Activated T-cell treated with anti-CD3 and anti-CD28 coated beads for 4 hours (primary cell): ENCODE measurements at places on chromosomes 3 and 15.

- DNase-seq, result no peak
Measured at GRCh38 chr3:130354430-130354829, 9.0 kb downstream of the COL6A5 start.

DNA sequence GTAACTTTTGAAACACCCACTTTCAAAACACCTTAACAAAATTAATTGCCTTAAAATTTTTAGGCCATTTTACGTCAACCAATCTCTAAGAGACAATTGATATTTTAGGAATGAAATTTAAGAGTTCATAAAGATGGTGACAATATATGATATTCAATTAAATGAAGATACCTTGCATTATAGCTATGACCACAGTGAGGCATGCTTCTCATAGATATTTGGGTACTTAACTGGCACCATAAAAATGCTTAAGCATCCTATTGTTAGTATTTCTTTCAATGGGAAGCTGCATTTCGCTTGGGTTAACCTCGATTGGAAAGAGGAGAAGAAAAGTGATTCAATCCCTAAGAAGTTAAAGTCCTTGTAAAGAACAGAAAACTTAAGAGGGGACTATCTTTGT lies 209.0 kb downstream of the GAP43 start:
- DNase-seq, result no peak

DNA sequence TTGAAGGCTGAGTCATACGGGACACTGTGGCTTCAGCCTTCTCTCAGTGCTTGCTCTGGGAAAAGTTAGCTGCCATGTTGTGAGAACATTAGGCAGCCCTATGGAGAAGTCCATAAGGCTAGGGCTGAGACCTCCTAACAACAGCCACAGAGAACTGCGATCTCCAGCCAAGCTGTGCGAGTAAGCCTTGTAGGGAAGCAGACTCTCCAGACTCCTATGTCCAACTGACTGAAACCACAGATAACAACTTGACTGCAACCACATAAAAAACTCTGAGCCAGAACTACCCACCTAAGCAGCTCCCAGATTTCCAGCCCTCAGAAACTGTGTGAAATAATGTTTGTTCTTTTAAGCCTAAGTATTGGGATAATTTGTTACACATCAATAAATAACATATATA lies 40.7 kb downstream of the DENND6A start:
- no peak for DNase-seq

GRCh38 chr3:83524901-83525300 lies 1433.9 kb upstream of the CADM2 start:
- DNase-seq, result no peak

GRCh38 chr3:46283881-46284450 lies 41.7 kb downstream of the CCR3 start:
- no peak for DNase-seq

DNA sequence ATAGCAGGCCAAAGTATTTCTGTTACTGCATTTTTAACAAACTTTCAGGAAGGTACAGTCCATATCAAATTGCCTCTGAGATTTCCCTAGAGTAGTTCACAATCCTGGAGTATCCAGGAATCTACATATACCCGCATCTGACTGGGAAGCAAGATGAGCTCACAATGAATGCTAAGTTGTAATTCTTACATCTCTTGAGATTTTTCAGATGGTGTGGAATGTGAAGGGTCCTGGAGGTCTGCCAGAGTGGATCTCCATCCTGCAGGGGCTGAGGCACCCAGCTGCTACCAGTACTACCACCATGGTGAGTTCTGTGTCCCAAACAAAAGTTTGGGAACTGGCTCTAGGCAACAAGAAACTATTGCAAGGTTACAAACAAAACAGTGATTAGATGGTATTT lies 156.7 kb upstream of the CCDC54 start:
- no peak for DNase-seq

- no peak for DNase-seq
Measured at GRCh38 chr15:95169541-95170459, 938.4 kb downstream of the MCTP2 start.

- no peak for DNase-seq
Measured at GRCh38 chr3:80606073-80606472, 838.3 kb upstream of the ROBO1 start.

- no peak for DNase-seq
Measured at GRCh38 chr15:74902295-74903075, 4.2 kb downstream of the FAM219B start.

DNA sequence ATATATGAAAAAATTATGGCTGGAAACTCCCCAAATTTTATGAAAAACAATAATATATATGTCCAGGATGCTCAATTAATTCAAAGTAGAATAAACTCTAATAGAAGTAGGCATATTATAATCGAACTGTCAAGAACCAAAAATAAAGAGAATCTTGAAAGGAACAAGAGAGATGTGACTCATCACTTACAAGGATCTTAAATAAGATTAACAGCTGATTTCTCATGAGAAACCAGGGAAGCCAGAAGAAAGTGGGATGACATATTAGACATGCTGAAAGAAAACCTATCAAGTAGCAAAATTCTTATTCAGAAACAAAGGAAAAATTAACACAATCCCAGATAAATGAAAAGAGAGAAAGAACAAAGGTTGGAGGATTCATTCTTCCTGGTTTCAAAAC lies 66.8 kb downstream of the FAIM start:
- DNase-seq, result no peak

DNA sequence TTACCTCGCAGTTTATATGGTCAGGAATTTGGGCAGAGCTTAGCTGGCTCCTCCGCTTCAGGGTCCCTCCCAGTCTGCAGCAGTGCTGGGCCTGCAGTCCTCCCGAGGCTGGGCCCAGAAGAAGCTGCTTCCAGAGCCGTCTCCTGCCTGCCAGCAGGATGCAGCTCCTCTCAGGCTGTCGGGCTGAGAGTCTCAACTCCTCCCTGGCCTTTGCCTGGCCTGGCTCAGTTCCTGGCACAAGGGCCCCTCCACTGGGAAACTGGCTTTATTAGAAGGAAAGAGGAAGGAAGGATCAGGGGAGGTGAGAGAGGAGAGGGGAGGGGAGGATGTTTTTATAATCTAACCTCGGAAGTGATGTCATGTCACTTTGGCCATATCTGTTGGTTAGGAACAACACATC lies 72.8 kb downstream of the GABRG3 start:
- no peak for DNase-seq

DNA sequence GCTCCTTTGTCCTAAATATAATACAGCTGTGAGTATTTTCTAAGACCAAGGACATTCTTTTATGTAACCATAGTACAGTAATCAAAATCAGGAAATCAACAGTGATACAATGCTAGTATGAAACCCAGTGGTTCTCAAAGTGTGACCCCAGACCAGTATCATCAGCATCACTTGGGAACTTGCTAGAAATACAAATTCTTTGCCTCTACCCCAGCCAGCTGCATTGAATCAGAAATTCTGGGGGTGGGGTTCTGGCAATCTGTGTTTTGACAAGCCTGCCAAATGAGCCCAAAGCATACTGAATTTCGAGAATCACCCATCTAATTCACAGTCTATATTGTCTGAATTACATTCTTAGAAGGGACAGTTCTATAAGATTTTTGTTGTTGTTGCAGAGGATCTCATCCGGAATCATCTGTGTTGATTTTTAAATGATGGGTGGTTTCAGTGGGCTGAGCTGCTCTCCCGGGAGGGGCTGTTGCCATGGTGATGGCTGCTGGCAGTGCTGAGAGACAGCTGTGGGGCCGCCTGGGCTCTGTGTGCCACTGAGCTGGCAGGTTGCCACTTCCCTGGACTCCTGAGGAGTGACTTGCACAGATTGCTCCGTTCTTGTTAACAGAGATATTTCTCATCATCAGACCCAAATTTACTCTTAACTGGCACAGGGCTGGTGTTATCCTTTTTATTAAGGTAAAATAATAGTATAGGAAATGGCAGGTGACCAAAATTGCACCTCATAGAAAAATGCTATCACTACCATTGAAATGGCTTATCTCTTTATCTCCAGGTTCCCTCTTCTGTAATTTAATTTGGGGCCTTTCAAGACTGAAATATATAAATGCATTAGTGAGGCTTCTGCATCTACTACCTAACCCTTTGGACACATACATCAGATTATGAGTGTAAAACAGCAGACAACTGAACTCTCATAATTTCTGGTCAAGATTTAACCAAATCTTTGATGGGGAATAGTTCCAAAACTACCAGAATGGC lies 56.5 kb downstream of the NEK11 start:
- no peak for DNase-seq

DNA sequence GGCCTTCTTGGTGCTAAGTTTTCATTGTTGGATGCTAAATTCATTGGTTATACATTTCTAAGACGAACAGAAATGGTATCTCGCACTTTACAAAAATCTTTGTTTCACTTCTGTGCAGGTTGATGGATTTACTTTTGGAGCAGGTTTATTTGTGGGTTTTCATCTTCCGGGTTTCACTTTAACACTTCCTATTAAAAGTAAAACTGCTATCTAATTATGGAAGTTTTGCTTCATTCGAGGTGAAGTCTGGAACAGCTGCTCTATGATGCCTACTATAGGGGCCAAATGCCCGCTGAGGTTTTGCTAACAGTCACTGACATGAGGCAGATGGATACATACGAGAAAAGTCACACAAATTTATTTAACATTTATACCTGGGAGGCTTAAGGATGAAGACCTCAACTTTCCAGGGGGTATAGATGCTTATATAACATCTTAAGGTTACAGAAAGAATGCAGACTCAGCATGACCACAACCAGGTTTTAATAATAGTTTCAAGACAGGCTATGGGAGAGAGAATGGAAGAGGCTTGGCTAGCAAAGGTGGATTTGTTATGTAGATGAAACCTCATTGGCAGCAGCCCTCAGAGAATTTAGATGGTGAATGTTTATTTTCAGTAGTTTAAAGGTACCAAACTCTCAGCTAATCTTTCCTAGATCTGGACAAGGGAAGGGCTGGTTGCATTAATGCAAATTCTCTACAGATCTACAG lies 54.2 kb downstream of the OSTN start:
- DNase-seq, result no peak

GRCh38 chr15:51403946-51404695 lies 62.7 kb downstream of the GLDN start:
- no peak for DNase-seq

- no peak for DNase-seq
Measured at GRCh38 chr3:129927072-129927471, 33.6 kb upstream of the TMCC1 start.

DNA sequence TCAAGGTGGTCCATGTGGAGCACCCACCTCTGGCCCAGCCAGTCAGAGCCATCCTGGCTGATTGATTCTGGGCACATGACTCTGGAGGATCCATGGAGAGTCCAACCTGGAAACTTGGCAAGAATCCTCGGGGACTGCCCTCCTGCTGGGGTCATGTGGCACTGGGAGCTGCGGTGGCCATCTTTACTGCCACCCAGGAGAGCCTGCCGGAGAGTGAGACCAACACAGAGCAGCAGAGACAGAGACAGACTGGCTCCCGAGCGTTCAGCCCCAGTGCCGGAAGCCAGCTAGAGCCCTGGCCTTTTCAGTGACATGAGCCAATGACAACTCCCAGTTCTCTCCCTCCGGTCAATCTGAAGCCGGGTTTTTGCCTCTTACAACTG lies 11.5 kb upstream of the GATA2 start:
- DNase-seq, result no peak

DNA sequence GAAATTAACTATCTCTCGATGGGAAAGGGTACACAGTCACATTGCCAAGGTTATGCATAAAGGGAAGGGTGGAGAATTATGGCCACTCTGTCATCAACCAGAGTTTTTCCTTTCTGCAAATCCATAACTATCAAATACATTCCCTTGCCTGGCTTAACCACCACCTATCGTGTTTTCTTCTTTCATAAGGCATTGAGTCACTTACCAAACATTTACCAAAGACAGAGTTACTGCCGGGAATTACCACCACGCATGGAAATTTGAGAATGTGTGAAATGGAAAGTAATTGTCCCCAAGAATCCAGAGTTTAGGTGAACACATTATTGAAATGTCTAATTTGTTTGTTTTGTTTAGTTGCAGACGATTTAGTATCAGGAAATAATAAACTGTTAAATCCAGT lies 134.3 kb upstream of the LRRN1 start:
- no peak for DNase-seq

- DNase-seq, result peak; percentile 74
Measured at GRCh38 chr3:151227807-151228665, 25.0 kb upstream of the GPR171 start.
